ENCODE measurements at places on chromosomes 7 and 10.
A peak's percentile ranks its signal among the peaks of the same experiment; 100 is the strongest.

DNA sequence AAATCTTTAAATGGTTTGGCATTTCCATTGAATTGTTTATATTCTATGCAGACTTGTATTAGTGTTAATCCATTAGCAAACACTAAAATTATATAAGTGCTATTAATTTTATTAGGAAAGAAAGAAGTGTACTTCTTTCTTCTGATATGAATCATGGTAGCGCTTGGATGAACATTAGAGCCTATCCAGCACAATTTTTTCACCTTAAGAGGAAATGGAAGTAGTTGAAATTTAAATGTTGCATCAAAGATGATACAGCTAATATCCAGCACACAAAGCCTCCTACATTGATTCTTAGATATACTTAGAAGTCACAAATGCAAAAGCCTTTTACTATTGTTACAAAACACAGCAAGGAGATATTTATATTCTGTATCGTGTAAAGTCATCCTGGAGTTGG lies 174.5 kb downstream of the AHR start:
- no peaks in the 10 kb centered on the region for H3K27me3 ChIP-seq
- no peaks in the 10 kb centered on the region for H3K36me3 ChIP-seq
- H3K4me3 ChIP-seq, result no peak overlapping the region

GRCh38 chr7:37440738-37441385 lies 7.8 kb downstream of the ELMO1 start:
- no peaks in the 10 kb centered on the region for H3K36me3 ChIP-seq
- no peak overlapping the region for H3K27ac ChIP-seq
- no peak for DNase-seq
- H3K4me3 ChIP-seq, result no peak overlapping the region
- no peaks in the 10 kb centered on the region for H3K4me1 ChIP-seq
- H3K27me3 ChIP-seq, result no peaks in the 10 kb centered on the region

- peaks cover 2% of the 10 kb centered on the region for H3K4me1 ChIP-seq
- no peaks in the 10 kb centered on the region for H3K27me3 ChIP-seq
- H3K36me3 ChIP-seq, result no peaks in the 10 kb centered on the region
Measured at GRCh38 chr10:91416339-91416855, 6.3 kb downstream of the HECTD2 start.

GRCh38 chr10:101447477-101447876 lies 93.5 kb downstream of the BTRC start:
- no peak overlapping the region for H3K27ac ChIP-seq
- H3K4me1 ChIP-seq, result peaks cover 5% of the 10 kb centered on the region
- no peaks in the 10 kb centered on the region for H3K36me3 ChIP-seq
- no peak overlapping the region for H3K4me3 ChIP-seq
- H3K27me3 ChIP-seq, result no peaks in the 10 kb centered on the region

GRCh38 chr10:76000550-76000949 lies 569.1 kb downstream of the LRMDA start:
- no peak overlapping the region for H3K27ac ChIP-seq
- H3K4me1 ChIP-seq, result no peaks in the 10 kb centered on the region
- no peaks in the 10 kb centered on the region for H3K36me3 ChIP-seq
- no peaks in the 10 kb centered on the region for H3K27me3 ChIP-seq

GRCh38 chr7:87110778-87111177 lies 41.5 kb upstream of the DMTF1 start:
- H3K36me3 ChIP-seq, result no peaks in the 10 kb centered on the region
- H3K27me3 ChIP-seq, result no peaks in the 10 kb centered on the region
- H3K4me1 ChIP-seq, result no peaks in the 10 kb centered on the region
- no peak overlapping the region for H3K27ac ChIP-seq

DNA sequence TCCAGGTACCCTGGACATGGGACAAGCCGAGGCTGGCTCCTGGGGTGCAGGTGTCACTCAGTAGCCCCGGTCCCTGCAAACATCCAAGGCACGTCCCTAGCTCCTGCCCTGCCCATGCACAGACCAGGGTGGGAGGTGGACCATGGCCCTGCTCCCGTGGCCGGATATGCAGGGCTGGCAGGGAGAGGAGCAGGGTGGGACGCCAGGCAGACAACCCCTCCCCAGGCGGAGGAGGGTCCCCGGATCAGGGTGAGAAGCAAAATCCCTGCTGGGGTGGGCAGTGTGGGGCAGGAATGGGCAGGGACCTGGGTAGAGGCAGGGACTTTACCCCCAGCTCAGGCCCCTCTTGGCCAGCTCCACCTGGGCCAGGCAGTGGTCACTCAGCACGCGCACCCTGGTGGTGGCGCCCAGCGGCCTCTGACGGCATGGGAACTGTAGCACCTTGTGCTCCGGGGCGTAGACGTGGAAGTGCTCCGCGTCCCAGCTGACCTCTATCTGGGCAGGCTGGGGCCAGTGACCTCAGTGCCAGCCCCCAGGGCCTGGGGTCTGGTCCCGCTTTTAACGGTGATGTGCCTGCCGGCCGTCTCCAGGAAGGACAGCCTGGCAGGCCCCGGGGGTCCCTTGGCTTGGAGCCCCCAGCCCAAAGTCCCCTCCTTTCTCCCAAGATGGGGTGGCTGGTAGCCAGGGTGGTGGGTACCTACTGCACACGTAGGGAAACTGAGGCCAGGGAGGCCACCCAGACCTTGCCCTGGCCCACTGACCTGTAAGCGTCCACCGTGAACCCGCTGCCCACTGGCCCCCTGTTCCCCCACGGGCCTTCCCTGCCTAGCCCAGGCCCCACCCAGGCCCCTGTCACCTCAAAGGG lies 1.2 kb downstream of the GRIFIN start:
- no peaks in the 10 kb centered on the region for H3K27me3 ChIP-seq
- no peaks in the 10 kb centered on the region for H3K36me3 ChIP-seq
- DNase-seq, result peak; percentile 46
- H3K4me1 ChIP-seq, result no peaks in the 10 kb centered on the region

DNA sequence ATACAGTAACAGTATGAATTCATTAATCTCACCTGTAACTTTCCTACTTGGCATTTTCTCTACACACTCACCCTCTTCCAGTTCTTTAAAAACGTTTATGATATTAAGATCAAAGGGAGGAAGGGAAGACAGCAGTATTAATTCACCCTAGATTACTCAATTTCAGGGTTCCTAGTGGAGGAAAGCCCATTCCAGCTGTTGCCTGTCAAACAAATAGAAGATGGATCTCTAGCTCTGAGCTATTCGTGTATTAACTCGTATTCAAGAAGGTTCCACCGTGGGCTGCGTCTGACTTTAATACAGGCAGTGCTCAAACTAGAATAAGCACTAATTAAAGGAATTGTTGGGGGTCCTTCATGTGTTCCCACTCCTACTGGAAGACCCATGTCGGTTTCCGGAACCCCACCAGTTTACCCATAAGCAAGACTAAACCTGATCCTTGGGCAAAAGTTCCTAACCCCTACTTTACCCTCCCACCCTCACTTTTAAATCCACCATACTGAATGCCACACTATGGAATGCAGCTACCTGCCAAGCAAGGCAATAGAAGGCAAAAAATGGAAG lies 2.1 kb downstream of the NANOS1 start:
- H3K36me3 ChIP-seq, result peaks cover 3% of the 10 kb centered on the region
- no peak for DNase-seq
- no peaks in the 10 kb centered on the region for H3K27me3 ChIP-seq

DNA sequence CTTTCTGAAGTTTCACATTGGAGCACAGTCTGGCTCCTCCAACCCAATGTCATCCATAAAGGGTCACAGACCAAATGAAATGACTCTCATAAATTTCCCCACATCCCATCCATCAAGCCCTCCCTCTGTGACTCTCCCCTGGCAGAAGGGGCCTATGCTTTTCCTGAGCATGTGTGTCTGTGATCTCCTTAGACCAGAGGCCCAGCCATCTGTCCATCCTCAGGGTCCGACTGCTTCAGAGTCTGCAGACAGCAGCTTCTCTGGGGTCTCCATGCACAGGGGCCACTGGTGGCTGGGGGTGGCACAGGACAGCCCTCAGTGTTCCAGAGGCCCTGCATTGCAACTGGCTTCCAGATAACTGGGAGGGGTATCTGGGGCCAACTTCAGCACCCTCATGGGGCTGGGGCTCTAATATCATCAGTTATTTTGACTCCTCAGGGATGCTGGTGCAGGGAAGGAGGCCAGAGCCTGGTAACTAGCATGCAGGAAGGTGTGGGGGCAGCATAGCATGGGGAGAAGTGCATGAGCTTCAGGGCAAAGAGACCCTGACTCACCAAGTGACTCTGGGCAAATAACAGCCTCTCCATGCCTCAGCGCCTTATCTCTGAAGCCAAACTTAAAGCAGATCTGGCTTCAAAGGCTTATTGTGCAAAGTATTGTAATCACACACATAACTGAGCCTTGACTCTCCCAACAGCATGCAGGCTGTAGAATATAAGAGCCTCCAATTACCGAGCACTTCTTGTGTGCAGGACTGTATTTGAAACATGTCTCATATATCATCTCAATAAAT lies 266.9 kb downstream of the GRID1 start:
- DNase-seq, result no peak
- H3K4me1 ChIP-seq, result no peaks in the 10 kb centered on the region
- H3K27ac ChIP-seq, result no peak overlapping the region
- H3K27me3 ChIP-seq, result no peaks in the 10 kb centered on the region
- no peak overlapping the region for H3K4me3 ChIP-seq

DNA sequence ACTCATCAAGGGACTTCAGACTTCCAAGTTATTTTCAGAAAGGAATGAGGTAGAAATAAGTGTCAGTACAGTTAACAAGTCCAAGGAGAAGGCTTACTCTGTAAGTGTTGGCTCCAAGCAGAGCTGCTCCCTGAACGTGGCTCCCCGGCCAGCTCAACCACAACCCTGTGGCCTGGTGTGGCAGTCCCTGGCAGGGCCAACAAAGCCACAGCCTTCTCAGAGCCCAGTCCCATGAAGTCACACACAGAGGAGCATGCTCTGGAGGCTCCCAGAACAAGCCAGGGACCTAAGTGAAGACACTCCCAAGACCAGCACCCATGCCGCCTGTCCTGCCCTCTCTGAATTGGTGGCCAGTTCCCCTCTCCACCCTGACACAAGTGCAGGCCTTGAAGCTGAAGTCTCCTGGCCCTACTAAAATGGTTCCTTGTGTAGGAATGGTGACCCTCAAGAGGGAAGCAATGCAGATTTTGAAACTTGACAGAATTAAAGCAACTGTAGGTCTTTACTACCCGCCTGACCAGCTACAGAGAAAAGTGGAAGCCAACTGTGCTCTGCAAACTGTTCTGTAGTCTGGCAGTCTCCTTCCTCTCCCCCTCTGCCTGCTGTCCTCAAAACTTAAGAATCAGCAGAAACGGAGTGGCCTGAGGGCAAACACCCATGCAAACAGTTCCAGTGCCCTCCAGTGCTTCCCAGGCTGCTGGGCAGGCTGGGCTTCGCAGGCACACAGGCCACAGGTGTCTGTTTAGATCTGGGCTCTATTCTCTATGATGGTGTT lies 51.1 kb downstream of the NOD1 start:
- peaks cover 3% of the 10 kb centered on the region for H3K36me3 ChIP-seq
- peaks cover 4% of the 10 kb centered on the region for H3K4me1 ChIP-seq
- no peak overlapping the region for H3K4me3 ChIP-seq
- H3K27ac ChIP-seq, result no peak overlapping the region
- H3K27me3 ChIP-seq, result no peaks in the 10 kb centered on the region

DNA sequence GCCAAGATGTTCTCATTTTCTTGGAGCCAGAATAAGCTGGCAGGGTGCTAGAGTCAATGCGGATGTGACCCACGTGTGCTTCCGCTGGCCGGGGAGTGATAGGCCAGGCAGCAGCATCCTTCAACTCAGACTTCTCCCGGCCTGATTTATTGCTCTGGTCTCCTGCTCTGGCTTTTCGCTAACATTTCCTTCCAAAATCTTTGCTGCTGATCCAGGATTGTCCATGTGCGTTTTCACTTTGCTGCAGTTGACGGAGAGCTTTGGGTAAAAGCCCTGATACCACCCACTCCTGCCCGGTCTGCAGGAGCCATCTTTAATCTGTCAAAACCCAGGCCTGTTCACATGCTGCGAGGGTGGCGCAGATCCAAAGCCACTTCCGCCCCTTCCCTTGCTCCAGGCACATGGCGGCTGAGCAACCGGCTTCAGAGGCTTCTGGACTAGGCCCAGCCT lies 106.8 kb downstream of the CYP26A1 start:
- no peak overlapping the region for H3K4me3 ChIP-seq
- no peaks in the 10 kb centered on the region for H3K36me3 ChIP-seq
- H3K4me1 ChIP-seq, result no peaks in the 10 kb centered on the region
- no peaks in the 10 kb centered on the region for H3K27me3 ChIP-seq
- H3K27ac ChIP-seq, result no peak overlapping the region
- peak; percentile 84 for DNase-seq

DNA sequence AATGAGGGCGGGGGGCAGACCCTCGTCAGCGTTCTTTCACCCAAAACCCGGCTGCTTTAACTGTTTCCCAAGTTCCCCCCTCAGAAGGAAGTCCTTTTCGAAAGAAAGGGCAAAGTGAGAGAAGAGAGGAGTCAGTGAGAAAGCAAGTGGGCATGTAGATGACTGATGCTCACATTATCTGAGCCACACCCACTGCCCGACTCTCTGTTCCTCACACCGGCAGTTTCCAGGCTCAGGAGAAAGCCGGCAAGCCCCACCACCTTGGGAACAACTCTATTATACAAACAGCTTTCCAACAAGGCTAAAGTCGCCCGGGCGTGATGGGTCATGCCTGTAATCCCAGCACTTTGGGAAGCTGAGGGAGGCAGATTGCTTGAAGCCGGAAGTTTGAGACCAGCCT lies 23.1 kb downstream of the RCC1L start:
- H3K27me3 ChIP-seq, result no peaks in the 10 kb centered on the region
- H3K27ac ChIP-seq, result no peak overlapping the region
- H3K36me3 ChIP-seq, result peaks cover 2% of the 10 kb centered on the region
- no peaks in the 10 kb centered on the region for H3K4me1 ChIP-seq

DNA sequence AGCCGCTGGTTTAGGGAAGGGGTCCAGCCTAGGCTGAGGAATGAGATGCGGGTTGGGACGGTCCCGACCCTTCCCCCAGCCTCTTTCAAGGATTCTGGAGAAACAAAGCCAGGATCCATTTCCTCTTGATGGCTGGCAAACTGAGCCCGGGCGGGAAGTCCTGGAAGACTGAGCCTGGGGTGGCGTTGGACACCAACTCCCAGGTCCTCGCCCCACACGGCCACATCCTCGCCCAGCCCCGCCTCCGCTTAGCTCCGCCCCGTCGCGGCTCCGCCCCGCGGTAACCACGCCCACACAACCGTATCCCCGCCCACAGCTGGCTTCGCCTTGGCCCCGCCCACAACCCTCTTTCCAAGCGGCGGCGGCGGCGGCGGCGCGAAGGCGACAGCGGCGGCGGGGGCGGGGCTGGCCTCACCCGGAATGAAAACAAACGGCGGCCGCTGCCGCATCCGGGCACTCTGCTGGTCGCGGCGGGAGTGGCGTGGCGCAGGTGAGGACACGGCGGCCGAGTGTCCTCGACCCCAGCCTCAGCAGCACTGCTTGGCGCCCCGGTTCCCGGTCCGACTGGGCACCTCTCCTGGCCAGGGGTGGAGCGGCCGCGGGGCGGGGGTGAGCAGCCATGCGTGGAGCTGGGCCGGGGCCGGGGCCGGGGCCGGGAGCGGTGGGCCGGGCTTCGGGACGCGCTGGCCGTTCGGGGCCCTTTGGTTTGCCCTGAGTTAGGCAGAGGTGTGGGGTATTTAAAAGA lies at the start of gene NUB1:
Gene NUB1 (plus strand): TSS at position 456 of the 745 bp plus-strand sequence. CDS start 3,538 bp downstream, outside the sequence.
- peak within 1 kb of the TSS; percentile 95 for H3K4me3 ChIP-seq
- H3K27ac ChIP-seq, result no peak within 1 kb of the TSS
- peaks cover 4% of the 10 kb centered on the region for H3K4me1 ChIP-seq
- peak; percentile 94 for DNase-seq
- no peaks in the 10 kb centered on the region for H3K36me3 ChIP-seq
- H3K27me3 ChIP-seq, result no peaks in the 10 kb centered on the region

- H3K27me3 ChIP-seq, result no peaks in the 10 kb centered on the region
- no peak for DNase-seq
- no peaks in the 10 kb centered on the region for H3K36me3 ChIP-seq
- H3K4me1 ChIP-seq, result no peaks in the 10 kb centered on the region
- H3K27ac ChIP-seq, result no peak overlapping the region
Measured at GRCh38 chr10:22986771-22987542, 59.1 kb downstream of the ARMC3 start.

Measured in aorta (tissue), 5 donors.